Stimulated activated CD4-positive, alpha-beta T cell treated with anti-CD3 and anti-CD28 coated beads, TNF-alpha, amount 100 ng/mL, for 4 hours (primary cell): ENCODE measurements at places on chromosomes 13 and 19.

- DNase-seq = no peak
Measured at GRCh38 chr13:100434010-100434763, 154.4 kb downstream of the GGACT start.

DNA sequence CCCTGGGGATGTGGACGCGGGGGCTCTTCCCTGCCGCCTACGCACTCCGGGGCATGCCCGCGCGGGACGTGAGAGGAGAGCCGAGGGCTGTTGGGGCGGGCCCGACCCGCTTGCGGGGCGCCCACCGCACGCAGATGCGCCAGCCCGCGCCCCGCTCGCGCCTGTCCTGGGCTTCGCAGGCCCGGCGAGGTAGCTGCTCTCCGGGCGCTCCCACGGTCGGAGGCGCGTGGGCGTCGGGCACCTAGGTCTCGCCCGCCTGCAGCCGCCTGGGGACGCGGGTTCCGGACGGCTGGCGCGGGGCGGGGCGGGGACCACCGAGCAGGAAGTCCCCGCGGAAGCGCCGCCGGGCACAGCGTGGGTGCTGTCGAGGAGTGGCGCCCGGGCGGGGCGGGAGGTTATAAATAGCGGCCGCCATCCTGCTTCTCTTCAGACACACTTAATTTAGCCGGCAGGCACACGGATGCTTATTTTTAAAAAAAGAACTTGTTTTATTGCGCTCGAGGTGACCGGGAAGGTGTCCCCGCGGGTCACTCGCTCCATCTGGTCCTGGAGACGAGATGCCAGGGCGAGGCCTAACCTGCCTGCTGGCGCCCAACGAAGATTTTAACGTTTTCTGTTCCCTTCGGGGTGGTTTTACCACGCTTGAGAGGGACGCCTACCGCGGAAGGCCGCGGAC lies 561 bp upstream of the GJA3 start:
- DNase-seq = peak; percentile 39

- DNase-seq = no peak
Measured at GRCh38 chr13:39635564-39635963, 19.9 kb upstream of the COG6 start.

- no peak for DNase-seq
Measured at GRCh38 chr13:98398581-98398980, 178.3 kb downstream of the STK24 start.

DNA sequence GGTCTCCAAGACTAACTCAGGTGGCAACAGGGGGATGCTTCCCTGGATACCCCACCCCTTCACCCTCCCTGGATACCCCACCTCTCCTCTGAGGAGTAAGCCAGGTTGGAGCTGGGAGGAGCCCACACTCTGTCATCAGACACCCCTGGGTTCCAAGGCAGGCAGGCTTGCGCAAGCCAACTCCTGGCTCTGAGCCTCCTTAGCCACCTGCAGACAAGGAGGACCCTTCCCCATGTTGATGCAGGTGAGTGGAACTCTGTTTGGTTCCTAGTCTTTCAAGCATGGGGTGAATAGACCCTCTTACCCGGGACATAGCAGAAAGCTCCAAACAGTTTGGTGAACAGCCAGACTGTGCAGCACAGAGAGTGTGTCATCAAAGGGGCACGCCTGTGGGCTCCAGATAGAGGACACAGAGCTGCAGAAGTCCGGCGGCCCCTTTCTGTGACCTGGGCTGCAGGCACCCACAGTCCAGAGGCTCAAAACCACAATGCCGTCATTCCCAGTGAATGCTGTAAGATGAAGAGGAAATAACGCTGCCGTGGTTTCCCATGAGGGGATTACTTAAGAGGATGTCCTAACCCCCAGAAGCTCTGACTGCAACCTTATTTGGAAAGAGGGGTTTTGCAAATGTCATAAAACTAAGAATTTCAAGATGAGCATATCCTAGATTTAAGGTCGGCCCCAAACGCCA lies 12.1 kb upstream of the HAS1 start:
- DNase-seq = no peak

DNA sequence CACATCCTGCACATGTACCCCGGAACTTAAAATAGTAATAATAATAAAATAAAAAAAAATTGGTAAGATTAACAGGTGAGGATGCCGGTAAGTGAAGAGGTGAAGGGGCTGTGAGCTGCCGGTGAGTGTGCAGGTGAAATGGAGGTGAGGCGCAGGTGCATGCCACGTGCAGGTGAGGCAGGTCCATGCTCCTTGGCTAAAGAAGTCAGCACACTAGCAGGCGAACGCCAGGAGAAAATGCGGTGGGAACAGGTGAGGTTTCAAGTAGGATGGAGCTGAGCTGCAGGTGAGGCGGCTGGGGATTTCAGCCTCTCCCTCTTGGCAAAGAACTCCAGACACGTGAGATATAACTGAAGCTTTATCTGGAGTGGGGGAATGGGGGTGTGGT lies 7.5 kb upstream of the TNFSF14 start:
- no peak for DNase-seq

- DNase-seq = no peak
Measured at GRCh38 chr13:101453784-101454201, 1.3 kb downstream of the ITGBL1 start.

DNA sequence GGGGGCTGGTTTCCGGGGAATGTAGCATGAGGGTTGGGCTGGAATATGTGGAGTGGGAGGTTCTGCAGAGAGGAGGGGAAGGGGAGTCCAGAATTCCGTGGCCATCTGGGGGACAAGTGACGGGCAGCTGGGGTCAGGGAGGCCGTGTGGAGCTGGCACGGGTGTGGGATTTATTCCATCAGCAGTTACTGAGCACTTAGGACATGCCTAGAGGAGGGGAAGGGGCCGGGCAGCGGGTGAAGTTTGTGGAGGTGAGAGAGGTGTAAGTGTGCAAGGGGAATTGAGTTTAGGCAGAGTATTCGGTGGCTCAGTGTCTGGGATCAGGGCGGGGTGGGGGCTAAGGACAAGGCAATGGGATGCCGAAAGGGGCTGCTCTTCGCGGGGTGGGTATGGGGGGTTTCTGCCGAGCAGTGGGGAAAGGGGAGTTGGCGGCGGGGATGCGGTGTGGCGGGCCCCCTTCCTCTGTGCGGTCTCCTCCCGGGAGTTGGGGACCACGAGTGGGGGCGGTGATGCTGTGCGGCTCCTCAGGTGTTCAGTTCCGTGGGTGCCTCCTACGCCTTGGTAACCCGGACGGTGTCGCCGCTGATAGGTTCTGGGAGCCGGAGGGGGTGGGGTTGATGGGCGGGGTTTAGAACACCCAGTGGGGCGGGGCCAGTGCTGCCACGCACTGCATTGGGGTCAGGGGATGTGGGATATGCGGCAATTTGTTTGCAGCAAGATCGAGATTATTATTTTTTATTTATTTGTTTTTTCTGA lies 5.4 kb downstream of the CCDC61 start:
- DNase-seq = peak; percentile 41

DNA sequence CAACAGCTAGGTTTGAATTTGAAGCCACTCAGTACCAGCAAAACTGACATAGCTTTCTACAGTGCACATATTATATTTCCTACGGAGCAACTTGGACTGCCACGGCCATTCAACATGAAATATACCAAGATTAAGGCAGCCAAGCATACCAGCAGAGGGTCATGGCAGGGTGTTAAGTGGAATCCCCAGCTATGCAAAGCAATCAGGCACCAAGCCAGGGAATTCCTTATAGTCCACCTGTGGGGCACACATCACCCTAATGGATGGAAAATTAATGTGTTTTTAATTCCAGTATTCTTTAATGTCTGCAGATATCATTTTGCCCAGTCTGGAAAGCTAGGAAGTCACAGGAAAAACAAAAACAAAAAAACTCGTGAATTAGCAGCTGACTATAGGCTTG lies 1190.3 kb downstream of the EFNB2 start:
- no peak for DNase-seq

DNA sequence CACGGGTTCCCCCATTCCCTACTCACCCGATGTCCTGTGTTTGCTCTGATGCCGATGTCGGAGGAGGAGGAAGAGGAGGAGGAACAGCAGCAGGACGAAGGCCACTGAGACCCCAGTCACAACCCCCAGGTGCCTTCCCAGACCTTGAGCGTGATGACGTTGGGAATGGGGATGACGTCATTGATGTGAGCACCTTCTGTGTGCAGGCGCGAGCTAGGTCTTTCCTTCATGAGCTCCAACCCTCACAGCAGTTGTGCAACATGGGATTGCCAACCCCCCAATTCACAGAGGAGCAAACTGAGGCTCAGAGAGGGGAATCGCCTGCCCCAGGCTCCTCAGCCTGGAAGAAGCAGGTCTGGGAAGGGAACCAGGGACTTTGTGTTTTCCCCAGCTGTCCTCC lies 4.2 kb downstream of the LILRB5 start:
- DNase-seq = no peak

DNA sequence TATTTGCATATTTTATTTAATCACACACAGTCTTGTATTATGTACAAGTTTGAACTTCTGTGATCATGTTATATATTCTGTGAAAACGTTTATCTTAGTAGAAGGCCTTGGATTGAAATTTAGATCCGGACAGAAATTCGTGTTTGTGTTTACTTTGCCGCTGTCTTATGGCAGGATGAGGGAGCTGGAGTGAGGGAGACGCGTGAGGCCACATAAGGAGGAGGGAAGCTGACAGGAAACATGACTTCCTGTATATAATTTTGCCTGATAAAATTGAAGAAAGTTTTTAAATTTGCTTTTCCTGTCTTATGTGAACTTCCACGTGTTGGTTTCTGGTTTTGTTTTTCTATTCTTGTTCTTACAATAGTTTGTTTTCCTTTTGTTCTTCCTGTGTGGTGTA lies 200.2 kb downstream of the MTUS2 start:
- DNase-seq = no peak

DNA sequence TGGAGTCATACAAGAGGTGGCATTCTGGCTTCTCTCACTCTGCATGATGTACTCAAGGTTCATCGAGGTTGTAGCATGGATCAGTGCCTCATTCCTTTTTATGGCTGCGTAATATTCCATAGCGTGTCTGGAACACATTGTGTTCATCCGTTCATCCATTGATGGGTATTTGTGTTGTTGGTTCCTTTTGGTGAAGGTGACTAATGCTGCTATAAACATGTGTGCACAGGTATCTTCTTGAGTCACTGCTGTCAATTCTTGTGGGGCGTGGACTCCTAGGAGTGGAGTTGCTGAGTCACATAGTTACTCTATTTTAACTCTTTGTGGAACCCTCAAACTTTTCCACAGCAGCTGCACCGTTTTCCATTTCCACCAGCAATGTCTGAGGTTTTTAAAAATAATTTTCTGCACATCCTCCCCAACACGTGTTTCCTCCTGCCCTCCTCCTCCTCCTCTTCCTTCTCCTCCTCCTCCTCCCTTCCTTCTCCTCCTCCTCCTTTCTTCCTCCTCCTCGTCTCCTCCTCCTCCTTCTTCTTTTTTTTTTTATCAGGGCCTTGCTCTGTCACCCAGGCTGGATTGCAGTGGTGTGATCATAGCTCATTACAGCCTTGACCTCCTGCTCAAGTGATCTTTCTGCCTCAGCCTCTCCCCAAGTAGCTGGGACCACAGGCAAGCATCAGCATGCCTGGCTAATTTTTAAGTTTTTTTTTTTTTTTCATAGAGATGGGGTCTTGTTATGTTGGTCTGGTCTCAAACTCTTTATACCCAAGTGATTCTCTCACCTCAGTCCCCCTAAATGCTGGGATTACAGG lies 2.0 kb upstream of the TMEM221 start:
- no peak for DNase-seq

DNA sequence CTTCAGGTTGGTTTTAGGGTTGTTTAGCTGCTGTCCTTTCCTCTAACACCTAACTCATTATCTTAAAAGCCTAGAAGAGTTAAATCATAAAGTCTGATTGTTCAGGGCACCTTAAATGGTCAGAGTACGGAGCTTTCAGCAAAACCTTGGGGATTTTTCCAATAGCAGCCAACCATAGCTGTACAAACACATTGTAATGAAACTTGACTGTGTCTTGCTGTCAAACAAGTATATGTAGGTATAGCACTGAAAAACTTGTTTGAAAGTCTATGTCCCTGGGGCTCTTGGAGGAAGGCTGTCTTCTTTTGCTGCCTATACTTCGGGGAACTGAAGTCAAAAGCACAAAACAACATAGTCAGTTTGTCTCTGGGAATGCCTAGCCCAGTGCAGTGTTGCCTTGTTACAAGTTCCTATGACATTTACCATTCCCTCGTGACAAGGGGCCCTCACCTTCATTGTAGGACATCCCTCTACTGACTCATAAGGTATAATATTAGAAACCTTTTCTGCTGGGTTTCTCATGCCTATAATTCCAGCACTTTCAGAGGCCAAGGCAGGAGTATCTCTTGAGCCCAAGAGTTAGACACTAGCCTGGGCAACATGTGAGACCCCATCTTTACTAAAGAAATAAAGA lies 474.5 kb upstream of the NBEA start:
- DNase-seq = no peak

- no peak for DNase-seq
Measured at GRCh38 chr19:47464675-47465419, 6.8 kb downstream of the SLC8A2 start.

DNA sequence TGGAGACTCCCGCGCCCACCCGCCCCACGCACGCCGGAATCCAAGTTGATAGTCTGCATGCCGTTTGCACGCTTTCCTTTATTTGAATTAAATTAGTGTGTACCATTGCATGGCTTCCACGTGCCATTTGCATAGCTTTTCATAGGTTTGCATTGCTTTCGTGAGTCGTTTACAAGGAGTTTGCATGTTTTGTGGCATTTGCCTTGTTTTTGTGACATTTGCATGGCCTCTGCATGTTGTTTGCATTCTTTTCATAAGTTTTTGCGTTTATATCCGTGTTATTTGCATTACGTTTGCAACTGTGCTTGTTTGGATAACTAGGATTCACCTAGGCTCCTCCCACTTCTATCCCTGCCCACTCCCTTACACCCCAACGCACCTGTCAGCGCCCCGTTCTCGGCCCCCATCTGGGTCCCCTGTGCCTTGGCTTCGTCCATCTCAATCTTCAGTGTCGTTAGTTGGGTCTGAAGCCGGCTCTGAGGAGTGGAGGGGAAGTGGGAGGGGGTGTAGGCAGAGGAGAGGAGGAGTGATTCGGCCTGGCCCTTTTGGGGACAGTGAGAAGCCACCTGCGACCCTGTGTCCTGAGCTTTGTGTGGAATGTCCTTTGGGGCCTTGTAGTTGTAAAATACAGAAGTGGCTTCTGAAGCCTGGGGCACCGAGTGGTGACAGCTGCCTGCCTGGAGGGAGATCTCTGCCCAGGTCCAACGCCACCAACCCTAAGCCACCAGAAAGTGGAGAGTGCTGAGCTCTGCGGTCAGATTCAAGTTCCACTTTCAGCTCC lies 2.4 kb downstream of the CCDC194 start:
- no peak for DNase-seq

GRCh38 chr13:75702476-75702875 lies 66.3 kb downstream of the LMO7 start:
- DNase-seq = no peak

GRCh38 chr13:62296812-62297211 lies 881.2 kb upstream of the PCDH20 start:
- DNase-seq = no peak

DNA sequence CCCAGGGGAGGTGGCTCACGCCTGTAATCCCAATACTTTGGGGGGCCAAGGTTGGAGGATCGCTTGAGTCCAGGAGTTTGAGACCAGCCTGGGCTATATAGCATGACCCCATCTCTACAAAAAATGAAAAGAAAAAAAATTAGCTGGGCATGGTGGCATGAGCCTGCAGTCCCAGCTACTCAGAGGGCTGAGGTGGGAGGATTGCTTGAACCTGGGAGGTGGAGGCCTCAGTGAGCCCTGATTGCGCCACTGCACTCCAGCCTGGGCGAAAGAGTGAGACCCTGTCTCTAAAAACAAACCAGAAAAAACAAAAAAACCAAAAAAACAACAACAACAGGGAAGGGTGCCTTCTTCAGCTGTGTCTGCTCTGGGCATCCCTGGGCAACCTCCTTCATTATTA lies 499 bp upstream of the MYO1F start:
- DNase-seq = no peak

GRCh38 chr19:35126624-35126959 lies 8.3 kb downstream of the LGI4 start:
- no peak for DNase-seq
